Cardiac septum (tissue), 1 donor: ENCODE measurements at places on chromosomes 3 and 15.

DNA sequence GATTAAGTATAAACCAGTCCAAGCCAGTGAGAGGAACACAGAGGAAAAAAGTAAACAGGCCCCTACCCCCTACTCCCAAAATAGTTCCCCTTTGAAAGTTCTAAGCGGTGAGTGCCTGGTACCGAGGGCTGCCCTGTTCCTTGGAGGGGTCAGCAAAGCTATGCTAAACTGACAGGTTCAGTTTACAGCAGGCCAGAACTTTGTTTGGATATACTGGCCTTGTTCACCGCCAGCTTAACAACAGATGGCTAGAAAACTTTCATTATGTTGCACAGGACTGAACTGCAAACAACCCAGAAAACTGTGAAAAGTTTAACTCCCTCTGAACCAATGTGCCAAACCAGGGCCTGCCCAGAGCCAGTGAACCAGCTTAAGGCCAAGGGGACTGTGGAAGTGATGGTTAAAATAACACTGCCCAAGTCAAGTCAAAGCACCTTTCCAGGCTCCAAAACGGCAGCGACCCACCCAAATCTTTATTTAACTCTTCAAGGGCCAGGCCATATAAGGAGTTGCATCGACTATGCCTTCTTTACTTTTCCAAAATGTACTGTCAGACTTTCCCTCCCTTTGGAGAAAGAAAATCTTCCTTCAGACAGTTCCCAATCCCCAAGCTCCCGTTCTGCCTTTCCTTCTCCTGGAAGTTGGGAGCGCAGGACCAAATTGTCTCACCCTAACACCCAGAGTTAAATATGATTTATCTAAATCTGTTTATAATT, 448.0 kb downstream of the FOXP1 start:
- DNase-seq, result no peak

- no peak for DNase-seq
These were observed 487.2 kb upstream of the ATP11B start for GRCh38 chr3:182305881-182306665.

GRCh38 chr15:92457471-92458041, 63.9 kb downstream of the ST8SIA2 start:
- DNase-seq, result peak; percentile 31

- peak; percentile 67 for DNase-seq
These were observed 98.9 kb upstream of the TLE3 start for GRCh38 chr15:70196372-70197316.

DNA sequence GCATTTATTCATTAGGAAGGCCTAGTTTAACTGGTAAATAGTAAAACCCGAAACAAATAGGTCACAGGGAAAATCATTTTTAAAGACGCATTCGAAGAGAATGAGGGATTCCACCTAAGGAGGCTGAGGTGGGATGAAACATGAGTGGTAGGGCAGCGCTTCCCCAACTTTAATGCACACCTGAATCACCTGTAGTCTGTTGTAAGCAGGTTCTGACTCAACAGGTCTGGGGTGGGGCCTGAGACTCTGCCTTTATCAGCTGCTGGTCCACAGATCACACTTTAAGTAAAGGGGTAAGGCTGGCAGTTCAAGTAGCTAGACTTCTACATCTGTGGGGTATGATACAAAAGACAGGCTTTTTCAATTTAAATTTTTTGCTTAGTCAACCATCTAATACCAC, 223.5 kb upstream of the UBE2E2 start:
- DNase-seq, result no peak

GRCh38 chr3:70840106-70840870, 527.9 kb upstream of the MDFIC2 start:
- no peak for DNase-seq

DNA sequence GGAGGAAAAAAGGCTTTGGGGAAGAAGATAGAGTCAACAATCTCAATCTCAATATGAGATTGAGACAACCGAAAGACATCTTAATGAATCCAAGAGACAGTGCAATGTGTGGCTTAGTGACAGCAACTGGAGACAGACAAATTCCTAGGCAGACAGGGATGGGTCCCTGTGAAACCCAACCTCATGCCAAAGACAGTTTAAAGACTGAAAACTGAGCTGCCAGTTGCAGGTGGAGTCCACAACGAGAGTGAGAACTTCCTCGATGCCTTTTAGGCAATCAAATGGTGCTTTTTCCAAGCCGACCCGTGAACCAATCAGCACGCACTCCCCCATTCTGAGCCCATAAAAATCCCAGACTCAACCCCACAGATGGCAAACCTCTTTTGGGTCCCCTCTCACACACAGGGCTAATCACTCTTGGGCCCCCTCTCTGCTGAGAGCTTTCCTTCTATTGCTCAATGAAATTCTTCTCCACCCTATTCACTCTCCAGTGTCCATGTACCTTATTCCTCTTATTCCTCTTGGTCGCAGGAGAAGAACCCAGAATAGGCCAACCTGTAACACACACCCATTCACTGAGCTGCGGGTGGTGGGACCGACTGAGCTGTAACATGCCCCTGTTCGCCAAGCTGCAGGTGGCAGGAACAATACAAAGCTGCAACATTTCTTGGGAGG, 34.8 kb downstream of the ZMAT3 start:
- no peak for DNase-seq

DNA sequence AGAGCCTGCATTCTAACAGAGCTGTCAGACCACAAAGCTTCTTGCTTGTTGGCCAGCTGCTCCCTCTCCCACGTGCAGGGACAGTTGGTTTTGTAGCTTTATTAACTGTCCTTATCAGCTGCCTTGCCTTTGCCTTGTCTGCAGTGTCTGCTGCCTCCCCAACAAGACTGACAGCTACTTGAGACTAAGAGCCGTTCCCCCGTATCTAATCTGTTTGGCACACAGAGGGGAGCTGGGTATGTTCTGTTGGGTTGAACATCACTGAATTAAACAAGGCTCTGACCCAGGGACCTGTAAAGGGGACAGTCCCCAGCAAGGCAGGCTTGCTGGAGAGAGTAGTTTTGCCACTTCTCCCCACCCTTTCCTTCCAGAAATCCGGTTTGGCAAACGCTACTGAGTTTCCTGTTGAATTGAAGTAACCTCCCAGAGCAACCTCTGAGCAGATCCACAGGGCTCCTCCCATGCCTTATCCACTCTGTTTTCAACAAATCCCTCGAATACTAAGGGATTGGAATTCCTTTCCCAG, 116.1 kb downstream of the ANP32A start:
- peak; percentile 81 for DNase-seq

DNA sequence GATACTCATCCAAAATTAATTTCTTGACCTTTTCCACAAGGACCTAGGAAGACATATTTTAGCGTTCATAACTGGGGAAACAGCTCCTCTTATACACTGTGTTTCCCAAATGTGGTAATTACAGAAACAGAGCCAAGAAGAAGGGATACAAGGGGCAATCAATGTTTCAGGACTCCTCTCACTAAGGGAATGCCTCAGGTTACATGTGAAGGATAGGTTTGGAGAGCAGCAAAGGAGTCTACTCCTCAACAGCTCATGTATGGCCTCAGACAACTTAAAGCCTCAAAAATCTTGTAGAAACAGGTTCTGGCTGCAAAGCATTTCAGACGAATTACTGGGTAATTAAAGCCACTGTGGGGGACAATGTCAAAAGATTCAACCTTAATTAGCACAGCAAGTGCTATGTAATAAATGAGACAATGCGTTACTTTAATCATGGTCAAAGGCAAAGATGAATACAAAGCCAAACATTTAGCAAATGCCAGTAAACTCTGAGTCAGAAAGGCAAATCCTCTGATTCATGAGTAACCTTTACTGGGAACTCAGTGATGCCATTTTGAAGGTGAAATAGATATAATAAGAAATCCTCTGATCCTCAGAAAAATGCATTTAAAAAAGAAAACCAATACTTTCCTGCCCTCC, 1111.2 kb downstream of the TUSC7 start:
- DNase-seq, result no peak

GRCh38 chr3:47882338-47882737, 79.4 kb downstream of the DHX30 start:
- no peak for DNase-seq

- no peak for DNase-seq
These were observed 272.4 kb downstream of the FOXP1 start for GRCh38 chr3:71310980-71311660.

DNA sequence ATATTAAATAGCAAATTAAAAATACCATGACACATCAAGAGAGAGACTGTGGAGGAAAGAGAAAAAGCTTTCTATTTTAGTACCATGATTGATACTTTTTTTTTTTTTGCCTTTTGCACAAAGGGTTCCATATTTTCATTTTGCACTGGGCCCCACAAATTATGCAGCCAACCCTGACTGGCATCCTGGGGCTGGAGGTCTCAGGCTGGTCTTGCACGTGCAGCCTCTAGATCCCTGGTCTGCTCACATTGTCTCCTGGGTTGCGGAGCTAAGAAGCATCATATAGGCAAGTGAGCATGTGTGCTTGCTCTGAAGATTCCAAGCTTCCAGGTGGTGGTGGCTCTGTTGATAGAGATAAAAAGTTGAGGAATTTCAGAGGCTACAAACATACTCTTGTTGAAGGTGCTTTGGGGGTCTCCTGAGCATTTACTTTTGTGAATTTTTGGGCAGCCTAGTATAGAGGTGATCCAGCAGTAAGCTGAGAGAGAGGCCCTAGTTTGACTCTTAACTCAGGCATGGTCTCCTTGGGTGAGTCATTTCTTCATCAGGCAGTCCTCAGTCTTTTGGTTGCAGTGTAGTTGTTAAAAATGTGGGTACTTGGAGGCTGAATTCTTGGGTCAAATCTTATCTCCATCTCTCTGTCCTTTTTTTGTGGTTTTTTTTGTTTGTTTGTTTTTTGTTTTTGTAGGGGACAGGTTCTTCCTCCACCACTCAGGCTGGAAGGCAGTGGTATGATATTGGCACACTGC, 31.3 kb downstream of the SMAD3 start:
- DNase-seq, result no peak

- no peak for DNase-seq
These were observed 19.5 kb downstream of the TMOD2 start for GRCh38 chr15:51770902-51771301.

- no peak for DNase-seq
These were observed 54.3 kb downstream of the BDH1 start for GRCh38 chr3:197501496-197501878.

DNA sequence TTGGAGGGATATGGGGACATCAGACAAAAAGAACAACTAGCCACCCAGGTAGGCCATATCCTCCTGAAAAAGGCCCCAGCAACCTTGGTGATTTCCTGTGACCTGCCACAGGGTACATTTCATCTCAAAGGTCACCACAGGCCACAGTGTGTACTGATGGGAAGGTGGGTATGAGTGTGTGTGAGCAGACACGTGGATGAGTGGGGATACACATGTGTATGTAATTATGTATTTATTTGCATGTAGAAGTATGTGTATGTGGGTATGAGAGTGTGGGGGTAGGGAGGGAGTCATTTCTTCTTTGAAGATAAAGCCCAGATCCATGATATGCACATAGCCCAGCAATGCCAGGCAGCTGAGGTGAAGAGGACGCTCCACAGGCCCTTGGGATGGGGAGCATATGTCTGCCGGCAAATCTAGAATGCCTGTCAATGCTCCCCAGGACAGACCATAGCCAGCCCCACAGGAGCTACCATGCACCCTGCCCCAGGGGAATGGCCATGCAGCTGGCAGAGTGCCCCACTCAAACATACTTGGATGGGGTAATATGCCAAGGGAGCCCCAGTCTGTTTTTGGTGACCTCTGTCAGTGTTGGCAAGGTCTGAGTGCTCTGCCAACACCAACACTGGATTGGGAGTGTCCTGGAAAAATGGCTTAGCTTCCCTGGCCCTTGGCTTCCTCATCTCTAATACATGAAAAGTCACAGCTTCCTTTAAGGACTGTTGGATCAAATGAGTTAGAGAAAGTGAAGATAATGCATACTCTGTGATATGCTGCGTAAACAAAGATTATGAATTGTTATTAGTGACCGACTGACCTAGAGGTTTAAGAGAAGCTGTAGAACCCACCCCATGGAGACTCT, 42.4 kb downstream of the RAB6B start:
- DNase-seq, result peak; percentile 68

DNA sequence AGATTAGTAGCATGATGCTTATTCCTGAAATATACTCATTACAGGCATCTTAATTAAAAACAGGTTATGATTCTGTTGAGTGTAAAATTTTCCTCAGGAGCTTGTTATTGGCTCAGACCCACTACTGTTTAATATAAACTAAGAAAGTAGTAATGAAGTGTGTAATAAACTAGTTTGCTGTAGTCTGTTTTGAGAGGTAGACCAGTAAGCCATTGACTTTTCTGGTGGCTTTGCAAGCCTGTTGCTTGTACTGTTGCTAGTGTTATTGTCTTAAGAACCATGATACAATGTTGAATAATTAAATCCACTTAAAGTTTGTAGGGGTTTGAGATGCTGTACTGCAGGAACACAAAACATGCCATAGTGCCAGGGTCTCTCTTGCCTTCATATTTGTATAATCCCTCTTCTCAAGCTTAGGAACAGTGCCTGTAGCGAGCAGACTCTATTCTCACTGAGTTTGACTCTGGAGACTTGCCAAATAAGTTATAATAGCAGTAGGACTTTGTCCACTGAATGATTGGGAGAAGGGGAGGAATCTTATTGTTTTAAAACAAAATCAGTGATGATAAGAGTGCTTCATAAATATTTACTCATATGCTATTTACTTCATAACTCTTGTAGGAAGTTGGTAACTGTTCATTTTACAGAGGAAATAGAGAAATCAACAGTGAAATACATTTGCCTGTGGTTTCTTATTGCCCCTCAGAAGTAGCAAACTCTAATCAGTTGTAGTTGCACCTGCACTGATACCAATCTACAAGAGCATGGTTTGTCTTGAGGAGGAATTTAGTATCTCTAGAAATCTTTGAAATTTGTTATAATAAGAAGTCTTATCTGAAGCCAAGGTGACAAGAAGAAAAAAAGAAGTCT, 13.4 kb downstream of the TCF12 start:
- DNase-seq, result no peak

GRCh38 chr3:63609834-63610233, 42.6 kb upstream of the SNTN start:
- DNase-seq, result no peak

GRCh38 chr15:70270752-70271111, 173.0 kb upstream of the TLE3 start:
- no peak for DNase-seq

DNA sequence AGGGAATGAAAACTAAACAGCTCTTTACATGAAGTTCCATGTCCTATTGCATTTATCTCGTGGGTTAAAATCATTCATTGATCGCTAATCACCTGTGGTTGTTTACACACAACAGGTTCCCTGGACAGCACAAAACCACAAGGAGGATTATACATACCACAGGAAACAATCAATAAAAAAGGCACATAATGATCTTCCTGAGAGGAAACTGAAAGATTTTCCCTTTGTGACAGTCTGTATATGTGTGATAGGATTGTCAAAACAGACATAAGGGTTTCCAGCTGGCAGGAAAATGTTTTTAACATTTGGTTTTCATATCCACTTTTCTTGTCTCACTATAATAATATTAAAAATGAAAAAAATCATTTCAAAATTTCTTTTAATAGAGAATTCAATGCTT, 541.8 kb downstream of the NLGN1 start:
- no peak for DNase-seq

GRCh38 chr3:124383846-124384466, 346.3 kb upstream of the UMPS start:
- DNase-seq, result no peak

DNA sequence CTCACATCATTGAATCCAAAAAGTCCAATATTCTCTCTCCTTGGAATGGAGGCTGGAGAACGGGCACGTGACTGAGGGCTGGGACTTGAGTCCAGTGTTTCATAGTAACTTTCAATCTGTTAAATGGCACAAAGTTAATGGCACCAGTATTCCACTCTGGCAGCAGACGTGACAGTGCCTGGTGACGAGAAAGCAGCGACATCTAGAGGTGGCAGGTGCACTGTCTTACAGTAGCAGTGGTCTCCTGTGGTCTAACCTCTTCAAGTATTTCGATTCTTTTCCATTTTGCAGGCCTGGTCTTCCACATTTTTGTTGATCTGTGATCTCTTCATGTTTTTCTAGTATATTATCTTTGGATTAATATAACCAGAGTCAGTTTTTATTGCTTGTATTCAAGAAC, 107.1 kb downstream of the OXSM start:
- no peak for DNase-seq
